Breast epithelium (tissue), 4 donors: ENCODE measurements at places on chromosomes 7 and 10.
A peak's percentile ranks its signal among the peaks of the same experiment; 100 is the strongest.

DNA sequence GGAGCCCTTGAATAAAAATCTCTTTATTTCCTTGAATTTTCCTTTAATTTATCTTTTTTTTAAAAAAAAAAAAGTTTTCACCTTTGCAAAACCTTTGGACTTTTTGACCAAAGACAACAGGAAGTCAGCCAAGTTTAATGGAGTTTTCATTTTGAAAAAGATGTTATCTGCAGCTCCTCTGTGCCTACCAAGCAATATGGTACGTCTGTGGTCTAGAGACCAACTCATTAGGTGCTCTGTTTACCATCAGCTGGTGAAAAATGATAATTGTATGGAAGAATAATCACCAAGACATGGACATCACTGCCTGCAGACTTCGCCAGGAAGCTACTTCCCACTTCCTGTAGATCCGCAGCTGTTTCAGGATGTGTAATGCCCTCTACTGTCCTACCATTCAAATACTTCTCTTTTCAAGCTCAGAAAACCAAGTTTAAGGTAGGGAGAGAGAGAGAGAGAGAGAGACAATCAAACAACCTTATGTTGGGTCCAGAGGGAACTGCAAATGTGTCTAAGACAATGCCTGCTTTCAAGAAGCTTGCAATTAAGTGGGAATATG is 18.7 kb downstream of the PLXNA4 start:
- DNase-seq, result no peak

GRCh38 chr7:100583132-100584053 is 2.5 kb downstream of the LRCH4 start:
- DNase-seq, result no peak

DNA sequence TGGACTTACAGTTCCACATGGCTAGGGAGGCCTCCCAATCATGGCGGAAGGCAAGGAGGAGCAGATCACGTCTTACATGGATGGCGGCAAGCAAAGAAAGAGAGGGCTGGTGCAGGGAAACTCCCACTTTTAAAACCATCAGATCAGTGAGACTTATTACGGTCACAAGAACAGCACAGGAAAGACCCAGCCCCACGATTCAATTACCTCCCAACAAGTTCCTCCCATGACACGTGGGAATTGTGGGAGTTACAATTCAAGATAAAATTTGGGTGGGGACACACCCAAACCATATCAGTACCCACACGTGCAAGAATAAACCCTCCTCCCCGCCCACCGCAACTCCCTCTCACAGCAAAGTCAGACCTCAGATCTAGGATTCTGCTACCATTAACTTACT is 4.5 kb upstream of the AIFM2 start:
- DNase-seq, result no peak

DNA sequence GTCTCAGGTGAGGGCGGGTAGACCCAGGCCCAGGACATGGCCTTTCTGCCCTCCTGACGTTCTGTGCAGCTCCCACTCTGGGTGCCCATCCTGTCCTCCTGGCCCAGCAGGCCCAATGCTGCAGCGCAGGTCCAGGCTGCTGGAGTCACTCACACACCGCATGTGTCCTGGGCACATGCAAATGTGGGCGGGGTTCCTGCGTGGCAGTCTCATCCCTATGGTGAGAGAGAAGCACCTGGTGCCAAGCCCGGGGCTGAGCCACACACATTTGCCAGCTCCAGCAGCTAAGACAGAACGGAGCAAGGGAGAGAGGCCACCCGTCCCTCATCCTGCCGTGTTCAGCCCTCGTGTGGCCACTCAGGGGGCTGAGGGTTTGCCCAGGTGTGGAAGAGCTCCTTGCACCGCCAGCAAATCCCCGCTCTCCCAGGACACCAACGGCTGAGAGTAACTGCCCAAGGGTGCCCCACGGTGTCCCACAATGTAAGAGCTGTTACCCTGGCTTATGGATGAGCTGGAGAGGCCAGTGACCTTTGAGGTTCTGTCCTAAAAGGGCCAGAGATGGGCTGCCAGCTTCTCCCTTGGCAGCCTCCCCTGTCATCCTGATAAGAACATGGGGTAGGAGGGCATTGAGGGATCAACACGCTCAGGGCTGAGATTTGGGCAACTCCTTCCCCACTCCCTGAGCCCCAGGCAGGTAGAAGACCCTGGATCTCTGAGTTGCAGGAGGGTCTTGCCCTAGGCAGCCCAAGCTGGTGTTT is 4.4 kb downstream of the FUOM start:
- no peak for DNase-seq

DNA sequence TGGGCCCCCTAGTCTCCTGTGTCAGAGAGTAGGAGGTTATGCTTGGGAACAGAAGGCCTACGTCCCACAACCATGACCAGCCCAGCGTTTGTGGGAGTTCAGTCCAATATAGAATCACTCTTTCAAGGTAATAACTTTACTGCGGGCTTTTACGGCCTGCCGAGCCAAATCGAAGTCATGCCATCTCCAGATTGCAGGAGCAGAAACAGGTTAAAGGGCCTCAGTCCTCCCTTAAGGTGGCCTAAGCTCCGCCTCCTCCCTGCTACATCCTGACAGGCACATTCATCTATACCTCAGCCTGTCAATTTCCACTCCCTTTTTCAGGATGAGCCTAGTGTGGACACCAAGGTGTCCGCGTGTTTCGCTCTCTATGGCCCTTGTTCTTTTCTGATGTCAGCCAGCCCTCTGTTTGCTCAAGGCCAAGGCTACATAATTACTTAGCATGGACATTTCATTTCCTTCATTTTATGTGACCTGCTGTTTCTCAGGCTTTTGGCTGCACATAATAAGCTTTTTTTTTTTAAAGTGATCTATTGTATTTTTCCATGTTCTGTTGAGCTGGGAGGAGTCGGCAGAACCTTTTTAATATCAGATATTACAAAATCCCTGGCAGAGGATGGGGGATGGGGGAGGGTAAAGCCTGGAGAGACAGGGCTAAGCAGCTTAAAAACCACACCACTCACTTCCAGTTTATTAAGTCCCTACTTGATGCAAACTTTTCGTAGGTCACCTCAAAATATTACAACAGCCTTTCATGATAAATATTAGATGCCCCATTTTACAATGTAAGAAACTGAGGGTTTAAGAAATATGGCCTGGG is 84.6 kb downstream of the CACNB2 start:
- DNase-seq, result no peak

DNA sequence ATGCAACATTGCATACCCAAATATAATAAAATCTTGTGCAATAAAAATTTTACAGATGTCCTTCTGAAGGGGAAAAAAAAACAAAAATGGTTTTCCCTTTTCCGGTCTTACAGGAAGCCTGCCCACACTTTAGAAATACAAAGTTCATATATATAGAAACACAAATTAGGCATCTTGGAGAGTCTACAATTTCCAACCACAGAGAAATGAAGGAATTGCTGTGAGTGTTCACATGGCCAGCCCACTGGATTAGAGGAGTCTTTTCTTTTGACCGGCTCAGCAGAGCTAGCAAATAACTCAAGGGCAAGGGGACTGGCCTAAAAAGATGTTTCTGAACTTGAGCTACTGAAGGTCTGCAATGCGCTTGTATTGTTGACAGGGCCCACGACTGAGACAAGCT is 92.4 kb downstream of the GLI3 start:
- DNase-seq, result no peak

DNA sequence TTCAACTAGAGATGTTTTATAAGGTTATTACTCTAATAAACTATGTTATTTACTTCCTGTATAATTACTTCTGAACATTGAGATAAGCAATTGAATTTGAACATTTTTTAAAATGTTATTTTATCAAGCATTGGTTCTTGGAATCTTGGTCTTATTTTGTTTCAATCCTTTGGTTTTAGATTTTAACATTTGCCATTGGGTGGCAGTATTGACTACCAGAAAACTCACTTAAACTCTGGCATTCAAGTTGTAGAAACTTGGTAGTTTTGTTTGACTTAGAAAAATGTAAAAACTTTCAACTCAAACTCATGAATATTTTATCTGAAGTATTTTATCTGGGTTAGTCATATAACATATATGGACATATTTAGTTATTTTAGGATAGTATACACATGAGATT is 48.1 kb downstream of the ATRNL1 start:
- no peak for DNase-seq

DNA sequence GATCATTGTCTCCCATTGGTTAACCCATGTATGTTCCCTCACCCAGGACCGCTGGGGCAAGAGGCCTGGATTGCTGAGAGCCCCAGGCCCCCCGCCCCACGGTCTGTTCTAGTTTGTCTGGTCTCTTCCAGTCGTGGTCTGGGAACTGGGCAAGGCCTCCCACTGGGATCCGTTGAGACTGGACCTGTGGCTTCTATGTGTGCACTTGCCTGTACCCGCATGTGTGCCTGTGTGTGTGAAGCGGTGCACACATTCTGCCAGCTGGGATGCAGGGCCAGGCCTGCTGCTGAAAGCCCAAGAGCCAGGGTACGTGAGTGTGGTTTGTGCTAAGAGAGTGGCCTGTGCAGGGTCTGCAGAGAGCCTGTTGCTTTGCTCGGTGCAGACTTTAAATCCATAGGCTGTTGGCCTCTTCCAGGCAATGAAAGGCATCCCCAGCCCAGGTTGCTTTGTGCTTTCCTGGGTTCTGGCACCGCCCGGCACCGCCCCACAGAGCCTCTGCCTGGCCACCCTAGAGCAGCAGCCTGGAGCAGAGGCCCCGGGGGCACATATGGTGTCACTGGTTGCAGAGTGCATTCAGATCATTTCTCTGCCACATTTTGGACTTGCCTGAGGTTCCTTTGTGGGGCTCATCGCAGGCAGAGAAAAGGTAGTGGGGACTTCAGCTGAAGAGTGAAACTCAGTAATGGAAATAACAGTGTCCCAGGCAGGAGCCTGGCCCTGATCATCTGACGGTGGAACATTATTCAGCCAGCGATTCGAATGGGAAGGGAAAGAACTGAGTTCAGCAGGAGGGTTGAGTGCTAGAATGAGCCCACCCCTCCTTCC is 215.5 kb downstream of the GLRX3 start:
- DNase-seq, result no peak

DNA sequence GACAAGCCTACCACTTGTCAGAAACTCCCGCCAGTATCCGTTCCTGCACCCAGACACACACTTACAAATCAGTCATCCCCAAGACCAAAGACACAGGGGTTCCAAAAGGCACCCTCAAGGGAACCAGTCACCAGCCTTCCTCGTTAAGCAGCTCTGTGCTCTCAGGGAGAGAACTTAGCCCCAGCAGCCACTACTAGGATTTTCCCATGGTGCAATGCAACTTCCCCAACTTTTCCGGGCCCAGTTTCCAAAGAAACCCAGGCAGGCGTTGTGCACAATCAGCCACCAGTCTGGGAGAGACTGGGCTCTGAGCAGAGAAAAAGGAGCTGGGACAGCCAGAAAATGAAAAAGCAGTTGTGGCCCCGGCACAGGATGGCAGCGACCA is 1.2 kb downstream of the DLG5 start:
- DNase-seq, result peak; percentile 33

DNA sequence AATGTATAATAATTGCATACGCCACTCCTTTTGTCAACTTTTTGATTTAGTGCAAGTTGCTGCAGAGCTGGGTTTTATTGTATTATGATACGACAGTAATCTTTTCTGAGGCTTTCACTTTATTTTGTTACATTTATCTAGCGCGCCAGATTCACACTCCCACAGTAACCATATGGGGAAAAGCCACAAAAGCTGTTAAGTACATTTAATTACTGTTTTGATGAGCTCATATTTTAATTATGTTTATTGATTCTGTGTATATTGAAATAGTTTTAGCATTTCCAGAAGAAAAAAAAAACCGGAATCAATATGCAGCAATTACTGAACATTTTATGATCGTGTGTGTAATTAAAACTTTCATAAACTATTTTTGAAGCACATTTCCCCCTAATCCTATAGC is 118.5 kb downstream of the RAB11FIP2 start:
- DNase-seq, result no peak

GRCh38 chr10:69239816-69240434 is 19.8 kb downstream of the HKDC1 start:
- DNase-seq, result peak; percentile 44
